Fibroblast of skin of back (primary cell): ENCODE measurements at places on chromosomes 3 and 15.

GRCh38 chr3:35291471-35292236 lies 347.7 kb upstream of the ARPP21 start:
- DNase-seq: no peak

DNA sequence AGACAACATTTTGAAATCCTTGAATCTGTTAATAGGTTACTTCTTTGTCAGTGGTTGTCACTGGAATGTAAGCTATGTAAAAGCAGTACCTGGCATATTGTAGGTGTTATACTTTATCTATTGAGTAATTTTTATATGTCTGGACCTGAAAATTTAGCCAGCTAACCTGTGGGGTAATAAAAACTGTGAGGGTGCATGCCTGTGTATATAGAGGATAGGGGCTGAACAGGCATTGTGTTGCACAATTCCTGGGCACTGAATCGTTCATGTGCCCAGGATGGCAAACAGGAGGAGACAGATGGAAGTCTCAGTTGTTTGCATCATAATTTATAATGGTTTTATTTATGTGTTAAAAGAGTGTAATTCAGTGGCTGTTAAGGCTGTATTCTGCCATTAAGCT lies 67.1 kb downstream of the ARMC8 start:
- DNase-seq: no peak

- DNase-seq: no peak
Observed at GRCh38 chr15:79953951-79954444, 17.0 kb downstream of the BCL2A1 start.

DNA sequence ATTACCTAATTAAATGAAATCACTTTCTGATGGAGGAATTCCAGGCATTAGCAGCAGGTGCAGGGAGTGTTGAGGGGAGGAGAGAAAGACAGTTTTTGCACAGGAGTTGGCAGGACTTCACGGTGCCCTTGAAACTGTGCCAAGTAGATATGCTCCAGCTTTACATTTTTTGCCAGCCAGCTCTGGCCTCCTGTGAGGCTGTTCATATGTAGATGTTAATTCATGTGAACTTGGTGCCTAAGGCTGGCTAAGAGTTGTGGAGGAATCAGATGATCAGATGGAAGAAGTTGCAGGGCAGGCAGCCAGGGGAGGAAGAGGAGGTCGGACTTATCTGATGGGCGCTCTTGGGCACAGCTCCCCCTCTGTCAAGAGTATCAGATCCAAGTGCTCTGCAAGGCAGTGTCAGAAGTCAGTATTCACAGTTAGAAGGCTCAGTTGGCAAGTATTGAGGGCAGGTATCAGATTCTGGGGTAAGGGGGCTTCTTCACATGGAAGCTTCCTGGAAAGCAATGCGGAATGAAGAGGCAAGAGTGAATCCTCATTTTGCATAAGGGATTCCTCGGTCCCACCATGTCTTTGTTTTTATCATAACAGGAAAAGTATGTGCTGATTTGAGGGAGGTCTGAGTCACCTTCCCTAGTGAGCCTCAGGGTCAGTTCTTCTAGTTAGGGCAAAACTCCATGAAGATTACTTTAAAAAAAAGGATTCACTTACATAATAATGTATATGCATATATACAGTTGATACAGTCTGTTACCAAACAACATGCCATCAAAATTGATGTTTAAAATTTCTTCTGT lies 172.6 kb upstream of the UMPS start:
- DNase-seq: peak; percentile 86

DNA sequence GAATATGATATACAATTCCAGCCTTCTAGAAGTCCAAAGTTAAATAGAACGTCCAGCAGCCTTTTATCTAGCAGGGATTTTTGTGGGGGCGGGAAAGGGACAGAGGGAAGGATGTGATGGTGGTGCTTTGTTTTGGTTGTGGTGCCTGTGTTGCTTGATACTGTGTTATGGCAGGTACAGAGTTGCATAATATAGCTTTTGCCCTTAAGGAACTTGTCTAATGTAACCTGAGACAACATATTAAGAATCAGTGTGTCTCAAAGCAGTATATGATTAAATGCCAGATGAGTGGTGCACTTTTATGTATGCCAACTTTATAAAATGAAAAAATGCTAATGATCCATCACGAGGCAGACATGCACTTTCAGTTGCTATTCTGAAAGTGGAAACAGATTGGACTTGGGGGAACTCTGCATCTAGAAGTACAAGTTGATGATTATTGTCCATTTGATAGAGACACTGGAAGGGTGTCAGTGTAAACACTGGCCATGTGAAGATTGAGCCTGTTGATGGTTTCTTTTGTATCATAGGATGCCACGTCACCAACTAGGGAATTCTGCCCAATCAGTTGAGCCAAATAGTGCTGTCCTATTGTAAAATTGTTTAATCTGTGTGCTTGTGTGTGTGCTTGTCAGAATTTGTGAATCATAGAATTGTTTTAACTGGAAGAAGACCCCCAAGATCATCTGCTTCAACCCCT lies 23.0 kb downstream of the NEO1 start:
- peak; percentile 9 for DNase-seq

DNA sequence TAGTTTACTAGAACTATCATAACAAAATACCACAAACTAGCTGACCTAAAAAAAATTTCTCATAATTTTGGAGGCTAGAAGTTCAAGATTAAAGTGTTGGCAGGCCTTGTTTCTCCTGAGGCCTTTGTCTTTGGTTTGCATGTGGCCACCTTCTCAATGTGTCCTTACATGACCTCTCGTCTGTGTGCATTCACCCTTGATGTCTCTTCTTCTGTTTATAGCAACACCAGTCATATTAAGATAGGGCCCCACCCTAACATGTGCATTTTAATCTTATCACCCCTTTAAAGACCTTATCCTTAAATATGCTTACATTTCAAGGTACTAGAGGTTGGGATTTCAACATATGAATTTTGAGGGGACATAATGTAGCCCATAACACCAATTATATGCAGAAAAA lies 177.0 kb downstream of the ZBBX start:
- DNase-seq: no peak

DNA sequence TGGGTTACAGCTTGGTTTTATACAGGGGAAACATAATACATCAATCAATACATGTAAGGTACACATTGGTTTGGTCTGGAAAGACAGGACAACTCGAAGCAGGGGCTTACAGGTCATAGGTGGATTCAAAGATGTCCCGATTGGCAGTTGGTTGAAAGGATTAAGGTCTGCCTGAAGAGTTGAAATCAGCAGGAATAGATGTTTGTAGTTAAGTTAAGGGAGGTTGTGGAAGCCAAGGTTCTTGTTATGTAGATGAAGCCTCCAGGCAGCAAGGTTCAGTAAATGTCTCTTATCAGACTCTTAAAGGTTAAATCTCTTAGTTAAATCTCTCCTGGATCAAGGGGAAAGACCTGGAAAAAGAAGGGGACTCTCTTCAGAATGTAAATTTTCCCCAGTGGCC lies 58.4 kb upstream of the MINAR1 start:
- no peak for DNase-seq

DNA sequence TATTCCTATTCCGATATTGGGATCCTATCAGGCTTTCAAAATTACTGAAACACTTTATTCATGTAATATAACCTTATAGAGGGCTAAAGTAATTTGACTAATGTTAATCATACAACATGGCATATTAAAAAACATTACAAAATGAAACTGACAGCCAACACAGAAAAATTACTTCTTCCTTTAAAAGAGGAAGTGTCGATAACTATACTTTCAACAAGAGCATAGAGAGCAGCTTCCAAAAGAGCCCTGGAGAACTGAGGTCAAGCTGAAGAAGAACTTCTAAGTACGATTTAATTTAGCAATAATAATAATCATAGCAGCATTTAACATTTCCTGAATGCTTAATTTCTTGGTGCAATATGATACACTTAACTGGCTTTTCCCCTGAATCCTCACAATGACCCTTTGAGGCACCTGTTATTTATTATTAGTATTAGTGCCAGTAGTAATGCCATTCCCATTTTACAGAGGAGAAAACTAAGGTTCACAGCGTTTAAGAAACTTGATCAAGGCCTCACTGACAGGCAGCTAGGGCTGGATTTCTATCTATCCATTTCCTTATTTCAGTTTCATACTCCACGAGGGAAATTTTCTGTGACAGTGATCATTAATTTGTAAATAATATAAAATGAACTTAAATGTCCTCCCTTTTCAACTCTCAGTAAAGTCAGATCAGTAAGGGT lies 181.6 kb downstream of the CFAP20DC start:
- DNase-seq: no peak

- no peak for DNase-seq
Observed at GRCh38 chr3:17775073-17775472, 32.6 kb upstream of the TBC1D5 start.

DNA sequence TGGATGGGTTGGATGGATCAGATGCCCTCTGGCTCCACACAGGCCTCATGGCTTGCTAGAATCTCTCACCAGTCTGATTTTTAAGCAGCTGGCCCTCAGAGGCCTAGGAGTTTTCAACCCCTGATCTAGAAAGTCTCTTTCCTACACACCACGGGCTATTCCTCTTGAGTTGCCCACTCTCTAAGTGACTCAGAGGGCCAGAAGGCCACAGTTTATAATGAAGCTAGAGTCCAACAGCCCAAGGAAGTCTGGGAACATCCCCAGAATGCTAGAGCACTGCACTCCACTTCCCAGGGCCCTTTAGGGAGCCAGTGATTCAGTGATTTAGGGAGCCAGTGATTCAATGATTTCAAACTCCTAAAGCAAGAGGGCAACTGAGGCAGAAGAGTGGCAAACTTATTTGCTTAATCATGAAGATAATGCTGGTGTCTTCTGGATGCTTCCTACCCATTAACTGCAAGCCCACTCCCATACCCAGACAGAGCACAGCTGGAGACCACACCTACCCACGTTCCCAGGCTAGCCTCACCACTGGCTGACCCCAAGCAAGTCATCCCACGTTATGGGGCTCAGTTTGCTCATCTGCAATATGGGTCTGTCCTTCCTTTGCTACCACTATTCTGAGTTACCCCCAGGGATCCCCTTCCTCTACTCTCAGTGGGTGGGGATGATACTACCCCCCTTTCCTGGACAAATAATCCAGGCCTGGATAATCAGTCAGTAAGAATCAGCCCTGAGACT lies 36.7 kb downstream of the ABTB1 start:
- no peak for DNase-seq

- peak; percentile 58 for DNase-seq
Observed at GRCh38 chr15:76844096-76844495, 61.0 kb downstream of the SCAPER start.

- DNase-seq: peak; percentile 83
Observed at GRCh38 chr15:88744548-88745020, 58.7 kb upstream of the ACAN start.

DNA sequence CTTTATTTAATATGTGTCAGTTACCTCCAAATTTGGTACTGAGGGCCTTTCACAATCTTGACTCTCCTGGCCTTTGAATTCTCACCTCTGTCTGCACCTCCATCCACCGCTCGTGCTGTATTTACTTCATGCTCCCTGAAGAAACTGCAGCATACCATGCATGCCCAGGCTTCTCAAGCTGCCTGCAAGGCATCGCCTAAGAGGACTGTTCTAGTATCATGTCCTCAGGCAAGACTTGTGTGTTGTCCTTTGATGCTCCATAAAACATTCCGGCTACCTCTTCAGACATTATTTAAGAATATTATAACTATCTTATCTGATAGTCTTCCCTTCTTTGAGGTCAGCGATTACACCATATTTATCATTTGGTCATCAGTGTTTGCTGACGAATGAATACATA lies 682.5 kb downstream of the NR2F2 start:
- DNase-seq: no peak

GRCh38 chr15:39359771-39360170 lies 221.1 kb upstream of the THBS1 start:
- DNase-seq: no peak

DNA sequence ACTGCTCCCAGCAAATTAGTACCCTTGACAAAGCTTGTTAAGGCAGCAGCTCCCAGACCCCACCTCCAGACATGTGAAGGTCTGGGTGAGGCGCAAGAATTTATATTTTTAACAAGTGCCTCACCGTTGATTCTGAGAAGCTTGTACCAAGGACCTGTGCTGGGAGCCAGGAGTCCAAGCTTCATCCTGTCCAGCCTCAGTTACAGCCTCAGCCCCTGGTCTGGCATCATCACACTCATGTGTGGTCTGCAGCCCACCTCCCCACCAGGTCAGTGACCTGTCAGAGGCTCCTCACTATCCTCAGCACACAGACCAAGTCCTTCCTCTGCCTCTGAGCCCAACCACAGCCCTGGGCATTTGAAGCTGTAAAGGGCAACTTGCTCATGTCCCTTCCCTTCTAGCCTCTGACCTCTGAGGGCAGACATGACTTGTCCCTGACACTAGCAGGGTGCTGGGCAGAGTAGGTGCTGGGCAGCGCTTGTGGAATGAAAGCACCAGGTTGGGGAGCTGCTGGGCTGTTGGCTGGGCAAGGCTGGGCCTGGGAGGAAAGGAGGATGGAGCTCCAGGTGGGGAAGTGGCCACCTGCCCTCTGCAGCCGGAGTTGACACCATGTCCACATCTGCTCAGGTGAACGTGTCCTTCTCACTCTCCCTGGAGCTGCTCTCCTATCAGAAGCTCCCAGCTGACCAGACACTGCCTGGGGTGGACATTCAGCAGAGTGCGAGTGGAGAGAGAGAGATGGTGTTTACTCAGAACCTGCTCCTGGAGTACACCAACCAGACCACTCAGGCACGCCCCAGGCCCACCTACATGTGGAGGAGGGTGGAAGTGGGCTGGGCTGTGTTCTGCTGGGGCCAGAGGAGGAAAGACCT lies 16.9 kb downstream of the ACAA1 start:
- no peak for DNase-seq

DNA sequence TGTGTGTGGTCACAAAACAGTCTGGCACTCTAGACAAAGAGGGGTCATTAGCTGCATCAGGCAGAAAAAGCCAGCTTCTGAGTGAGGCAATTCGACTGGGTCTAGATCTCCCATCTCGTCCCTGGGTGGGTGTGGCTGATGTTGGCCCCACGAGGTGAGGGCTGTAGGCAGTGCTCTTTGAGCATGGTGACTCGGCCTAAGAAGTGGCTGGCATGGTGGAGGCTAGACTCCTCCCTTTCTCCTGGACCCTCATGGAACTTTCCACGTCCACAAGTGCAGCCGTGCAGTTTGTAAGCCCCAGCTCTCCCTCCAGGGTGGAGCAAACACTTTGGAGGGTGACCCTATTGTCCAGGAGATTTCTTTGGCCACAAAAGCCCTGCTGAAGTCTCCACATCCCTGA lies 134.1 kb downstream of the OPA1 start:
- DNase-seq: no peak

DNA sequence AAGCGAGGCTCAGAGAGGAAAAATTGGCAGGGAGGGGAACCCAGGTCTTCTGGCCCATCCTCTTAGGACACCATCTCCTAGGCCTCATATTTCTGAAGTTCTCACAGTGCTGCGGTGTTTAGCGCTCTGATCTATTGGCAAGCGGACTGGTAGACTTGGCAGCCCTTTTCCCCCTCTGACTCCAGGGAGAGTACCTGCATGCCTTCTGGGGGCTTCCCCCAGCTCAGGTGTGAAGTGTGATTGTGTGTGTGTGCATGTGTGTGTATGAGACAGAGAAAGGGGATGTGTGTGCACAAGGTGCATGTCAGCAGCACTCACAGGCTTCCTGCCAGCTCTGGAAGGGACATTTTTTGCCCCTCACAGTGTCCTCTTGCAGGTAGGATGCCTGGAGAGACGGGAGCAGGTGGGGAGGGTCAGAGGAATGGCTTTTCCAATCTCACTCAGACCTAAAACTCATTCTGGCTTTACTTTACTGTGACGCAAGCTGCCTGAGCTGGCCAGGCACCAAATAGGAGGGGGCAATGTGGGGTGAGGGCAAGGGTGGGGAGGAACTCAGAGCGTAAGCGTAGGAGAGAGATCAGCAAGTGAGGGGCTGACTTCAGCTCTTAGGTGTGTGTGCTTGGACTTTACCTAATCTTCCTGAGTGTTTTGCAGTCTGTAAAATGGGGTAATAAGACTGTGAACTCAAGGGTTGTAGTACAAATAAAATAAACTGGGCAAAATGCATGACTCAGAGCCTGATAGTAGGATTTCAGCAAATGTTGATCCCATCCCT lies 4.0 kb upstream of the IL17RE start:
- no peak for DNase-seq
